ENCODE measurements at places on chromosomes 7 and 10. TPM values are rescaled to one million over a fixed set of nuclear protein-coding genes. Genes with fewer than 3 reads are reported as not detected.

The SLC26A3 gene
- total RNA-seq, result not detected

The CCDC146 gene
- total RNA-seq, result 0.53 TPM

The PAOX gene
- 5.8 TPM for total RNA-seq

The NPSR1 gene
- total RNA-seq, result not detected

The ELMO1 gene
- 33.7 TPM for total RNA-seq

The ZNF853 gene
- total RNA-seq, result 0.79 TPM

The CYP17A1 gene
- total RNA-seq, result not detected

The LRRN3 gene
- total RNA-seq, result not detected

The SAMD8 gene
- total RNA-seq, result 32.0 TPM

The HTR5A gene
- total RNA-seq, result not detected

The PRRT4 gene
- not detected for total RNA-seq

The NRCAM gene
- 87.2 TPM for total RNA-seq

The MMP21 gene
- total RNA-seq, result 0.07 TPM

The RNF32 gene
- total RNA-seq, result 0.14 TPM

The ARMC3 gene
- total RNA-seq, result not detected

The KAZALD1 gene
- 1.1 TPM for total RNA-seq

The KLHL7 gene
- 34.2 TPM for total RNA-seq

The PLPP4 gene
- 5.2 TPM for total RNA-seq
